Stimulated activated CD8-positive, alpha-beta memory T cell treated with anti-CD3 and anti-CD28 coated beads, Interleukin-7, amount 100 ng/mL, for 4 hours (primary cell): ENCODE measurements at places on chromosomes 1 and 21.

- DNase-seq: no peak
Measured at GRCh38 chr1:160626509-160627342, 20.1 kb downstream of the SLAMF1 start.

DNA sequence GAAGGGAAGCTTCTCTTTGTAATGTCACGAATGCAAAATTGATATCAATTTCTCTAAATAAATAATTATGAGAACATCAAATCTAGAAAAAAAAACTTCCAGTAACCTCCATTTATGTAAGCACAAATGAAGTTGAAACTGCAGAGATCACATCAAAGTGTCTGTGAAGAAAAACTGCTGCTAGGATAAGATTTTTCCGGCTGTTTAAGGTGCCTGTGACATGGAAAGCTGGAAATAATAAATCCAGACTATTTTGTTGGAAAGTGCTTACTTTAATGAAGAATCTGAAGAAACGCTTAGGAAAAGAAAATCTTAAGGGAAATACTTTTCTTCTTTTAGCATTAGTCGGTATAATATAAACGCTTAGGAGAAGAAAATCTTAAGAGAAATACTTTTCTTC lies 57.0 kb downstream of the CHRM3 start:
- no peak for DNase-seq

DNA sequence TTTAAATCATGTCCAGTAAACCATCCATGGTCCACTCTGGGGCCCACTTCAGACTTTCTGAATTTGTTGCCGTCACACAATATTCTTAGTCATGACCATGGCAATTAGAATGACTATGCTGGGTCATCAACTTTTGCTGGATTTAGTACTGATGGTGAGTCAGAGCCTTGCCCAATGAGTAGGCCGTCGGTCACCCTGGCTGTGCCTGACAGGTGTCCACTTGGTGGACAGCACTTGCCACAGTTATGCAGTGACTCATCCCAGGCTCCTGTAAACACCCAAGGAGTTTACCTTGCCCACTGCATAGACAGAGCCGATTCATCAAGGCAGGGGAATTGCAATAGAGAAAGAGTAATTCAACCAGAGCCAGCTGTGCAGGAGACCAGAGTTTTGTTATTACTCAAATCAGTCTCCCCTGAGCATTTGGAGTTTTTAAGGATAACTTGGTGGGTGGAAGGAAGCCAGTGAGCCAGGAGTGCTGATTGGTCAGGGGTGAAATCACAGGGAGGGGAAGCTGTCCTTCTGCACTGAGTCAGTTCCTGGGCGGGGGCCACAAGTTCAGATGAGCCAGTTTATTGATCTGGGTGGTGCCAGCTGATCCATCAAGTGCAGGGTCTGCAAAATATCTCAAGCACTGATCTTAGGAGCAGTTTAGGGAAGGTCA lies 333.8 kb downstream of the PTPRU start:
- DNase-seq: no peak

- no peak for DNase-seq
Measured at GRCh38 chr1:46459315-46459714, 30.3 kb upstream of the DMBX1 start.

DNA sequence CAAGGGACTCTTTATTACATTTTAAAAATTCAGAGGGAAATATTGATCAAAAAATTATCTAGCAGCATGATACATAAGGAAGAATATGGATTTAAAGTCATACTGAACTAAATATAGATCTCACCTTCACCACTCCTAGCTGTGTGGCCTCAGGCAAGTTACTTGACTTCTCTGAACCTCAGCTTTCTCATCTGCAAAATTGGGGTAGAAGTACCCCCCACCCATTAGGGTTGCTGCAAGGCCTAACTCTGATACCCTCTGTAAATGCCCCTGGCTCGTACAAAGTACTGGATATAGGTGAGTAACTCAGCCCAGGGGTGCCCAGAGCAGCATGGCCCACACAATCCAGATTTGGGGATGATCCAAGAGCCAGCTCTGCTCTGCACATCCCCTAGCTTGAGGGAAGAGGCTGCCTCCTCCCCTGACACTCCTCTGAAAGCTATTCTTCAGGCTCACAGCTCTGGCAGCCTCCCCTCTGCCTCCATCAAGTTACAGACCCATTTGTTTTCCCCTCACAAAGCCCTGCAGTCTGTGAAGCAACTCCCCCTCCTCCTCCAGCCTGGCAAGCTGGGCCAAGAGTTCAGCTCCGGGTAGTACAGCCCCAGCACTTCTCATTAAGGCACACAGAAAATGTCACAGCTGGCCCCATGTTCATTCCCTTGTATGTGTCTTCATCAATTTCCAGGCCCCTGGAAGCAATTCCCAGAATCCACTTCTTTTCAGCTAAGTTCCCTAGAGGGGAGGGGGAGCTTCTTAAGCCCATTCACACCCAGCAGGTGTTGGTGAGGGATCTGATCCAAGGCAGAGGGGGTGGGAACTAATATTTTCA lies 143.7 kb downstream of the PLPP3 start:
- DNase-seq: no peak

GRCh38 chr1:1356166-1356795 lies 2.1 kb downstream of the MXRA8 start:
- DNase-seq: no peak

DNA sequence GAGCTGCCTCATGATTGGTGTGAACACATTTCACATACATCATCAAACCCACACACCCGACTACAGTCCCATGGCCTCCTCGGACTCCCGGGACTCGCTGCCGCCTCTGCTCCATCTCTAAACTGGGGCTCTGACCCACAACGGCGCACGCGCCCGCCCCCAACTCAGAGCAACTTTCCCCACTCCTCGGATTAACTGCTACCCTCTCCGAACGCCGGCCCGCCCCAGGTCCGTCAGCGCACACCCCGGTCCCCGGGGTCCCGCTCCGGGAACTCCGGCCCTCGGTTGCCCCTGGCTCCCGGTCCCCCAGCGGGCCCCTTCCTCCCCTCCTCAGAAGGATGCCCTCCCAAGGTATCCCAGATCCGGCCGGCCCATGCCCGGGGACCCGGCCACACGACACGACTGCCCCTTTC lies 740 bp downstream of the DSTYK start:
- DNase-seq: peak; percentile 8

DNA sequence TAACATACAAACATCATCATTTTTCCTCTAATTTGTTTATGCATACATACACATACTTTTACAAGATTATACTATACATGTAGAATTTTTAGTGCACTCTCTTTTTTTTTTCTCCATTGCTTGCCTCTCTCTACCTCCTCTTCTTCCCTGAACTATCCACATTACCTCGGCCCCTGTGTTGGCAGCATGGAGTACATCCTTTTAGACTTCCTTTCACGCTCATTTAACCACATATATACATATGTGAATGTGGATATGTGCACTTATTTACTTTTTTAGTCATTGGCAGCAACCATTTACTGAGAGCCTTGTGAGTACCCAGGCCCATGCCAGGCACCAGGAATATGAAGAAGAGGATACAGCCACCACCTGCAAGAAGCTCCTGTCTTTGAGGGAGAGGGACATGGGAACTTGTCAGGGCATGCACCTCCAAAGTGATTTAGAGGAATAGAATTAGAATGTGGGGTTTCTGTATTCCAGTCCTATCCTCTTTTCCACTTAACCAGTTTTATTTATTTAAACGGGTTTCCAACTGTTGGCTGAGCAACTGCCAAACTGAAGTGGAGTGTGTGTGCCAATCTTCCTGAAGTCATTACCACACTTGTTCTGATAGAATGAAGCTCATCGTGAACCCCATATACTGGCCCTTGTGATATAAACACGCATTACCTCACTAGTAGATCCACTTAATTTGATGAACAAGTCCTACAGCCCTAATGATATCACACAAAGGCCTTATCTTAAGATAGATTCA lies 212.6 kb downstream of the TNR start:
- no peak for DNase-seq

DNA sequence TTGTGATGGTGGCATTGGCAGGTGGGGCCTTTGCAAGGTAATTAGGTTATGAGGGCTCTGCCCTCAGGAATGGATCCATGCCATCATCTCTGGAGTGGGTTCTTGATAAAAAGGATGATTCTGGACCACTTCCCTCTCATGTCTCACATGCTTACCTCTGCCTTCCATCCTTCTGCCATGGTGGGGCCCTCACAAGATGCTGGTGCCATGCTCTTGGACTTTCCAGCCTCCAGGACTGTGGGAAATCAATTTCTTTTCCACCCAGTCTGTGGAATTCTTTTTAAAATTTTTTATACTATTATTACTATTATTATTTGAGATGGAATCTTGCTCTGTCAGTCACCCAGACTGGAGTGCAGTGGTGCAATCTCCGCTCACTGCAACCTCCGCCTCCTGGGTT lies 57.3 kb downstream of the ACBD3 start:
- no peak for DNase-seq

DNA sequence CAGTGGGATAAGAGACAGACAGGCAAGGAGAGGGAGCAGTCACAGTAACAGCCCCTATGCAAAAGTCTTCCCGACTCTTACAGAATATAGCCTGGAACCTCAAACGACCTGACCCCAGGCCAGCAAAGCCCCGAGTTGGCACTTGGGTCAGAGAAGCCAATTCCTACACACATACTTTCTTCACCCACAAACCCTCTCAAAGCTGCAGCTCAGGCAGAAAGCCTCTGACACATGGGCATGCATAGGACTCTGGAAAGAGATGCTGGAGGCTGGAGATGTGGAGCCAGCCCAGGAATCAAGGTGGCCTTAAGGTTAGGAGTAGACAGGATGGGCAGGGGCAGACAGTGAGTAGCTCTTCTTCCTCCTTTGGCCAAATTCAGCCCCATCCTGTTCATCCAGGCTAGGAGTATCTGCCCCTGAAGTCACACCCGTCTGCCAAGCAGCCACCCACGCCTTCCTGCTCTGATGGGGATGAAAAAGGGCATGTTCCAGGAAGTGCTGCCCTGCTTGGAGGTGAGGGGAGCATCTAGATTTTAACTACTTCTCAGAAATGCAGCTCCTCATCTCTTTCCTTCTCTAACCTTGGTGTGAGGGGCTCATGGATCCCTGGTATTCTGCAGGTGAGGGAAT lies 7.8 kb downstream of the SLC41A1 start:
- DNase-seq: peak; percentile 19

DNA sequence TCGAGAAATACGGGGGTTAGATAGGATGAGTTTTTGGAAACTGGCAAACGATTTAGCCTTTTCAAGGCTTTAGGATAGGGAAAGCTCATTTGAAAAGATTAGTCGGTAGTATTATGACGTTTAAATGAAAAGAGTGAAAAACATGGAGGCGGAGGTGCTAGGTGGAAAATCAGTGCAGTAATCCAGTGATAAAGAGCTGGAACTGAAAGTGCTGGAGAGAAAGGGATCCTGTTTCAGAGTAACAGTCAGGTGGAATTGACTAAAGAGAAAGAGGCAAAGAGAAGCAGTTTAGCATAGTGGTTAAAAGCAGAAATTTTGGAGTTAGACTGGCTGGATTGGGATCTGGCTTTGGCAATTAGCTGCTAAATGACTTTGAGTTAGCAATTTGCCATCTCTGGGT lies 945 bp downstream of the WDR3 start:
- no peak for DNase-seq

DNA sequence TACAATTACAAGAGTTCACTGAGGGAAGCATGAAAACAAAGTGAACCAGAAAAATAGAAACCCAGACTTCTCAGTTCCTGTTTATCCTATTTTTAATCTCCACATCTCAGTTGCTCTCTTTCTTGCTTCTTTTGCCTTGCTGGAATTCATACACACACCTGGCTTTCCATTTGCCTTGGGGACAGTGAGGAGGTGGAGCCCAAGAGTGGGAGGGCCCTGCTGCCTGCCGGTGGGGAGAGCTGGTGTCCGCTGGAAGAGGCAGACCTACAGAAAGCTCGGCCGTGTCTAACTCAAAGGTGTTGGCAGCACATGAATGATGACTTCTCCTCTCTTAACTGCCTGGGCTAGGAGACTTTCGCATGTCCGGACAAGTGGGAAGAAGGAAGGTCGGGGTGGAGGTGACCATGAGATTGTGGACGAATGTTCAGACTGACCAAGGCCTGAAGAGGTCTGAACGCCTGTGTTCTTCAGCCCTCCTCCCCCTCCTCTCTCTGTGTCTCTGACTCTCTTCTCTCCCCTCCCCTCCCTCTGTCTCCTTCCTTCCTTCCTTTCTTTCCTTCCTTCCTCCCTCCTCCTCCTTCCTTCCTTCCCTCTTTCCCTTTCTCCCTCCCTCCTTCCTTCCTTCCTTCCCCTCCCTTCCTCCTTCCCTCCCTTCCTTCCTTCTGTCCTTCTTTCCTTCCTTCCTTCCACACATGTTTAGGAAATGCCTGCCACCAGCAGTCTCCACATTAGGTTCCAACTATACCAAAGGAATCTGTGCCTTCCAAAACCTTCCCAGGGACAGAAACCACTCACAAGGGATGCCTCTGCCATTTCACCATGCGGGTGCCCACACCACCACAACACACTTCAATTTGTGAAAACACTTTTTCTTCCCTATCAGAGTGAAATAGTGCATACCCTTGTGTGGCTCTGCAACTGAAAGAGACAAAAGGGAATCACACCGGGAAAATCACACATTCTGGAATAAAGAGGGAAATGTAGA lies 157.3 kb upstream of the RUNX1 start:
- no peak for DNase-seq

- no peak for DNase-seq
Measured at GRCh38 chr1:51794260-51794659, 84.3 kb downstream of the NRDC start.

- DNase-seq: no peak
Measured at GRCh38 chr1:59107916-59108315, 189.0 kb upstream of the FGGY start.

DNA sequence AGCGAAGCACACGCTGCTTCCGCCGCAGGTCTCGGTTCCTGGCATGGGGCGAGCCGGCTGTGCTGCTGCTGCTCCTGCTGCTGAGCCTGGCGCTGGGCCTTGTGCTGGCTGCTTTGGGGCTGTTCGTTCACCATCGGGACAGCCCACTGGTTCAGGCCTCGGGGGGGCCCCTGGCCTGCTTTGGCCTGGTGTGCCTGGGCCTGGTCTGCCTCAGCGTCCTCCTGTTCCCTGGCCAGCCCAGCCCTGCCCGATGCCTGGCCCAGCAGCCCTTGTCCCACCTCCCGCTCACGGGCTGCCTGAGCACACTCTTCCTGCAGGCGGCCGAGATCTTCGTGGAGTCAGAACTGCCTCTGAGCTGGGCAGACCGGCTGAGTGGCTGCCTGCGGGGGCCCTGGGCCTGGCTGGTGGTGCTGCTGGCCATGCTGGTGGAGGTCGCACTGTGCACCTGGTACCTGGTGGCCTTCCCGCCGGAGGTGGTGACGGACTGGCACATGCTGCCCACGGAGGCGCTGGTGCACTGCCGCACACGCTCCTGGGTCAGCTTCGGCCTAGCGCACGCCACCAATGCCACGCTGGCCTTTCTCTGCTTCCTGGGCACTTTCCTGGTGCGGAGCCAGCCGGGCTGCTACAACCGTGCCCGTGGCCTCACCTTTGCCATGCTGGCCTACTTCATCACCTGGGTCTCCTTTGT lies 2.6 kb downstream of the TAS1R3 start:
- no peak for DNase-seq

GRCh38 chr1:246278371-246278770 lies 228.7 kb downstream of the SMYD3 start:
- DNase-seq: no peak
